ENCODE measurements at places on chromosomes 11 and 22.

DNA sequence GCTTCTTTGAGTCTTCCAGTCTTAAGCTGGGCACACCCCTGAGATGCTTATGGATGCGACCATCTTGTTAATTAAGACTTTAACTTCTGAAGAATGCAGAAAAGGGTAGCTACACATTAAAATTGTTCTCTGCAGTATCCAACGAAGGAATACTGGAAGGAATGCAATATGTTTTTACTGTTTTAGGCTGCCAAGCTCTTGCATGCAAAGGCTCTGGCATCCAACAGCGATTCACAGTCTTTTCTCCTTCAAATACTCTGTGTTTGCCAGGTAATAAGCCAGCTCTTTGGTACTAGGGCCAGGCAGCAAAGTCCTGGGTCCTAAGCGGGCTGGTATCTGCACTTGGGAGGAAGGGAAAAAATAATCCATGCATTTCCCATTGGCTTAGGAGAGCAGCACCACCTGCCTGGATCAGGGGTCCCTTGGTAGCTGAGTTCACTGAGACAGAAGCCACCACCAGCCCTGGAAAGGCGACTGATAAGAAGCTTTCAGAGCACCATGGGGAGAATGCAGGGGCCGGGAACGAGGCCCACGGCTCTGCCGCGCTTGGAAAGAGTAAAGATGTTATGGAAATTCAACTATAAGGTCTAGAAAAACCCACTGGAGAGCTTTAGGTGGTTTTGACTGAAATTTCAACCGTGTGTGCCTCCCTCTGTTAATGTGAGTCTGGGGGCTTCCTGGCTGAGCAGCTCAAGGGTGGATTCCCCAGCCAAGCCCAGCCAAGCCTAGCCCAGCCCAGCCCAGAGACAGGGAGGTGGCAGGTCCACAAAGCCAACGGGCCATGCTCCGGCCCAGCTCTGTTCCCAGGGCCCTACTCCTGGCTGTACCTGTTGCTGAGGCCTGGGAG is 67.0 kb upstream of the CCND1 start:
- DNase-seq = no peak

- DNase-seq = no peak
Observed at GRCh38 chr11:17250561-17251350, 25.8 kb upstream of the NUCB2 start.

DNA sequence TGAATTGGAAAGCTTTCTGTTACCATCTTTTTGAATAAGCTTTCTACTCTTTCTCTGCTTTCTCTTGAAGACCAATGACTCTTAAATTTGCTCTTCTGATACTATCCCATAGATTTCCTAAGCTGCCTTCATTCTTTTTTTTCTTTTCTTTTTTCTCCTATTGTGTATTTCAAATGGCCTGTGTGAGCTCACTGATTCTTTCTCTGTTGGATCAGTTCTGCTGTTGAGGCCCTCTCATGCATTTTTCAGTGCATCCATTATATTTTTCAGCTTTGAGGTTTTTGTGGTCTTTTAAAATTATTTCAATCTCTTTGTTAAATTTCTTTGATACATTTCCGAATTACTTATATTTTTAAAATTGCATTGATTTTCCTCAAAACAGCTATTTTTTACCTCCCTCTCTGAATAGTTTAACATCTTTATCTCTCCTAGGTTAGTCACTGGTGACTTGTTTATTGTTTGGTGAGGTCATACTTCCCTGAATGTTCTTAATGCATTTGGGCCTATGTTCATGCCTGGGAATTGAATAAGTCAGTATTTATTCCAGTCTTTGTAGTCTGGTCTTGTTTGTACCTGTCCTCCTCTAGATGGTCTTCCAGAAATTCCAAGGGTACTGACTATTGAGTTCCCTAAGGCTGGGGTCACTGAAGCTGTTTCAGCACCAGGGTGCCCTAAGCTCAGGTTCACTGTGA is 110.6 kb upstream of the SERPIND1 start:
- DNase-seq = no peak

GRCh38 chr11:113472471-113472870 is 2.7 kb downstream of the DRD2 start:
- DNase-seq = no peak

DNA sequence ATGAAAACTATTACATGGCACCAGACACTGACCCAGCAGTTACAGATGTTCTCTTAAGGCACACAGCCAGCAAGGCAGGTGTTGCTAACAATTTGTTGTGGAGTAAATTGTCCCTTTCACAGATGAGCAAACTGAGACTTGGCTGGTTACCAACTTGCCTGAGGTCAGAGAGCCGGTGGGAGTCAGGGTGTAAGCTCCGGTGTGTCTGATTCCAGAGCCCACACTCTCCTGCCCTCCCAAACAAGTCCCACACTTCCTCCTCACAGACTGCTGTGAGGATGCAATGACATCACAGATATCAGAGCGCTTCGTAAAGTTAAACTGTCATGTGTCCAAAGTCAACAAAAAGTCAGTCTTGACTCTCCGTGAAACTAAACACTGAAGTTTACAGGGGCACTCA is 12.5 kb downstream of the GDPD5 start:
- no peak for DNase-seq

DNA sequence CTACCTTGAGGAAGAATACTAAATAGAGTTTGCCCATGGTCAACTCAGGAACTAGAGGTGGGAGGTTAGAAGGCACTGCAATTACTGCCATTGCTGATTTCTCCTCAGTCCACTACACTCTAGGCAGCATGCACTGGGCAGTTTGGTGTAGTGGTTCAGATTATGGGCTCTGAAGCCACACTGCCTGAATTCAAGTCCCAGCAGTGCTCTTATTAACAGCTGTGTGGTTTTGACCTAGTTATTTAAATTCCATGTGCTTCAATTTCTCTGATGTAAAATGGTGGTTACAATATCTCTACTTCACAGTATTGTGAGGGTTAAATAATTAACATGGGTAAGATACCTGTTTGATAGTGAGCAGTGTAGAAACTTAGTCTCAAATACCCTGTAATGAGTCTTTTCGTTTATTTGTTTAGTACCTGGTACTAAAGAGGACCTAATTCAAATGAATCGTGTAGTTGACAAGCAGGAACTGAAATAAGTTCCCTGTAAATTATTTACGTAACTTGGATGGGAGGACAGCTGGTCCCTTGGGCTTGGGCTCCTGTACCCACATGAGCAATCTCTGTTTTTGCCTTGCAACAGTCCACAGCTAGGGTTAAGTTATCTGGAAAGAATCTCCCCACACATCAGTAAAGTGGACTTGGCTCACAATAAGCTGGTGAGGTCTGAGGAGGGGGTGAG is 17.8 kb downstream of the PRR5L start:
- DNase-seq = no peak

- no peak for DNase-seq
Observed at GRCh38 chr22:38921806-38922205, 35.6 kb upstream of the APOBEC3A start.

GRCh38 chr11:2440646-2441045 is 3.7 kb downstream of the TRPM5 start:
- no peak for DNase-seq

- no peak for DNase-seq
Observed at GRCh38 chr11:67649634-67650510, 658 bp downstream of the ACY3 start.

DNA sequence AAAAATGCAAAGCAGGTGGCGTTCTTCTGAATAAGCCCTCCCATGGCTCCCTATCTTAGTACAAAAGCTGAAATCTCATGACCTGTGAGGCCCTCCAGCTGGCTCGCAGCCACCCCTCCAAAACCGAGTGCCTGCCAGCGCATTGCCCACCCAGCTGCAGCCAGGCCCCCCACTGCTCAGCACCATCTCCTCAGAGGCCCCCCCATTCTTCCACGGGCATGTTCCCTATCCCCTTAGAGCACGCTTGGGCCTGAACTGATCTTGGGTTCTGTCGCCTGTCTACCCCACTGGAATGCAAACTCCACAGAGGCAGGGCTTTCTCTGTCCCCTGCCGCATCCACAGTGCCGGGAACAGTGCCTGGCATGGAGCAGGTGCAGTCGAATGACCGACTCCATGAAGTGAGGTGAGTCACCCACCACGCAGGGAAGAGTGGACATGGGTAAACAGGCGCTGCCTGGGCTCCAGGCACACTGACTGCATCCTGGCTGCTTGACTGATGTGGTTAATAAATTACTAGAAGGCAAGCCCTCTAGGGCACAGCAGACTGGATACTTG is 11.3 kb upstream of the EFCAB6 start:
- no peak for DNase-seq

- DNase-seq = no peak
Observed at GRCh38 chr11:353179-353873, 16.0 kb upstream of the B4GALNT4 start.

DNA sequence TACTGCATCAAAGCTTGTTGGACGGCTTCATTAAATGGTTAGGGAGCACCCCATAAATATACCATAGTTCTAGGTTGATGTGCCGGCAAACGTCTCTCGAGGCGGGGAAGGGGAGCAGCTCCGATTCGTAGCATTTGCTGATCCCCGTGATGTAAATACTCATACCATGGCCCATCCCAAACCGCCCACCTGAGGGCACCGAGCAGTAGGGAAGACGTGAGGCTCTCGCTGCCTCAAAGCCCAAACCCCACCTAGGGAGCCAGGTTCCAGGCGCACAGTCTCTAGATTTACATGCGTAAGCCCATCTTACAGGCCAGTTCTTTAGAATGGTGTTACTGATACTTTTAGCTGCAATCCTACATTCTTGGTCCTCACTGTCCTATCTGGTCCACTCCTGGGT is 124.0 kb downstream of the FEZ1 start:
- DNase-seq = no peak

- DNase-seq = peak; percentile 63
Observed at GRCh38 chr11:44538375-44539054, 26.9 kb upstream of the CD82 start.

- no peak for DNase-seq
Observed at GRCh38 chr11:2688381-2689231, 11.2 kb downstream of the KCNQ1OT1 start.

- no peak for DNase-seq
Observed at GRCh38 chr11:125343086-125343717, 152.9 kb downstream of the FEZ1 start.

- DNase-seq = no peak
Observed at GRCh38 chr11:61917334-61918109, at the start of gene RAB3IL1. RAB3IL1 (minus strand) TSS chr11:61917566; CDS start chr11:61917367, 199 bp downstream.

DNA sequence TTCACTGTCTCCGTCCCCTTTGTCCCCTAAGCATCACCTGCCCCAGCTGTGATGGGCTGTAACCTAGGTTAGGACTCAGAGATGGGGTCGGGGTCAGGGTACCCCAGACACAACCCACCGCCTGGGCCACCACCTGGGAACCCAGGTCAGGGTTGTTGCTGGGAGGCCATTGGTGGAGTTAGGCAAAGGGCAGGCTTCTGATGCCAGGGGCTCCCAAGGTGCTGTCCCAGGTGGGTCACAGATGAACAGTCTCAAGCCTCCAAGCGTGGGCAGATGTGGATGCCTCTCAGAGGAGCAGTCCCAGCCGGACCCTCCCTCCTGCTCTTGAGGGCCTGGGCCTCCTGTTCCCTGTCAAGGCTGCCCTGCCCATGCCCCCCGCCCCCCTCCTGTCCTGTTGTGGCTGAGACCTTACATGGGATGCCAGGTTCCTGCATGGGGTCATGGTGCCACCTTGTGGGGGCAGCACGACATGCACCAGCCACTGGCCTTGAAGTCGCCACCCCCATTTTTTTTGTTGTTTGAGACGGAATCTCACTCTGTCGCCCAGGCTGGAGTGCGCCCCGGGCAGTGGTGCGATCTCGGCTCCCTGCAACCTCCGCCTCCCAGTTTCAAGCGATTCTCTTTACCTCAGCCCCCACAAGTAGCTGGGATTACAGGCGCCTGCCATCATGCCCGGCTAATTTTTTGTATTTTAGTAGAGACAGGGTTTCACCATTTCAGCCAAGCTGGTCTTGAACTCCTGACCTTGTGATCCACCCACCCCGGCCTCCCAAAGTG is 12.1 kb downstream of the GATD1 start:
- peak; percentile 29 for DNase-seq

GRCh38 chr11:103727262-103727661 is 309.2 kb upstream of the DDI1 start:
- no peak for DNase-seq
